ENCODE measurements at places on chromosomes 1 and 21. TPM values are rescaled to one million over a fixed set of nuclear protein-coding genes. Genes with fewer than 3 reads are reported as not detected.

Gene CFHR3
- total RNA-seq, result not detected

DNA sequence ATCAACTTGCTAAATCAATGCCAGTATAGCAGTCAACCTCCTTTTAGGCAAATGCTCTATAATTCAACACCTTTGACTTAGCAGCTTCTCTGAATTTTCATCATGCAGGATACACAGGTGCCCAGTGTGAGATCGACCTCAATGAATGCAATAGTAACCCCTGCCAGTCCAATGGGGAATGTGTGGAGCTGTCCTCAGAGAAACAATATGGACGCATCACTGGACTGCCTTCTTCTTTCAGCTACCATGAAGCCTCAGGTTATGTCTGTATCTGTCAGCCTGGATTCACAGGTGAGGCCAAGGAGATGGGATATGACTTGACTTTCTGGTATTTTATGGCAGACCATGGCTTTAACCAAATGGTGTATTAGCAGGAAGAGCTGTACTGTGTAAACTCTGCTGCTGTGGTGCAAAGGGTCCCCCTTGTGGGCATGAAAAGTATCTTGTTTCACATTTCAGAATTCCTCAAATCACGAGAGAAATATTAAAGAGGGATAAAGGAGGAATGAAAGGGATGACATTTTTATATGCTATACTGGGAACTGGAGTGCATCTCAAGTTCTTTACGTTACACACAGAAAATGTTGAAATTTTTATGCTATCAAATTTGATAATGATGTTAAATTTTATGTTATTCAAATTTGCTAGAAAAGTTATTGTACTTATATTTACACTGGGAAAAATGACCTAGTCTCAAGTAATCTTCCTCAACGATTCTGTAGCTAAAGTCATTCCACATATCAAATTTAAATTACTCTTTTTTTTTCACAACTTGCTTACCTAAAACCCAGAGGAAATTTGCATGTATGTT is 88.9 kb downstream of the CRB1 start:
- H3K27ac ChIP-seq, result no peak overlapping the region
- H3K27me3 ChIP-seq, result no peaks in the 10 kb centered on the region
- no peaks in the 10 kb centered on the region for H3K4me1 ChIP-seq

GRCh38 chr1:186618401-186619170 is 61.6 kb downstream of the PTGS2 start:
- no peaks in the 10 kb centered on the region for H3K27me3 ChIP-seq
- DNase-seq, result no peak
- H3K4me3 ChIP-seq, result no peak overlapping the region
- H3K36me3 ChIP-seq, result no peaks in the 10 kb centered on the region
- H3K27ac ChIP-seq, result peak overlapping the region; percentile 37
- no peaks in the 10 kb centered on the region for H3K4me1 ChIP-seq

DNA sequence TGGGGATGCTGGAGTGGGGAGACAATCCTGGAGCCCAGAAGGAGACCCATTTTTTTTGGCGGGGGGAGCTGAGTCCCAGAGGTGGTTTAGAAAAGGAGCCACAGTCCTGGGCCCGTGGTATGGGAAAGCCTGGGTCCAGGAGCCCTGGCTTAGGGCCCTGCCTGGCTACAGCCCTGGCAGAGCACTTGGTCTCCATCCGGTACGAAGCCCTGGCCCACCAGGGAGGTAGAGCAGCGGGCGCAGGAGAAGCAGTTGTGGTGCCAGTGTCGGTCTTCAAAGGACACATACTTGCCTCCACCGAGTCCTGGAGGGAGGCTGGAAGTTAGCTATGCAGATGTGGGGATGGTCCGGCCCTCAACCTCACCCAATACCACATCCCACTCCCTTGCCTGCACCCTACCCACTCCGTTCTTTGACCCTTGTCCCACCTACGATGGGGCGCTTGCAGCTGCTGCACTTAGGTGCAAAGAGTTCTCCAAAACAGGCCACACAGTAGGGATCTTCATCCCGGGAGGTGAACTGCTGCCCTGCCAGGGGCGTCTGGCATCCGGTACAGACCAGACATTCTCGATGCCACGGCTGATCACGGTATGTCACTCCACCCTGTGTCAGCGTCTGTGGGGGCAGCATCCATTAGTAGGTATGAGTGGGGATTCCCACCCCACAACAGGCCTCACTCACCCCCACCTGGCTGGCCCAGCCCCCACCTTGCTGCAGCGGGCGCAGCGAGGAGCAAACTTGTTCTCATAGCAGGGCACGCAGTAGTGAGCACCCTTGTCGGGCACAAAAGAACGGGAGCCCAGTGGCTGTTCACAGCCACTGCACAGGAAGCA is 7.7 kb upstream of the SF3A3 start:
- H3K27me3 ChIP-seq, result no peaks in the 10 kb centered on the region
- DNase-seq, result no peak
- H3K27ac ChIP-seq, result peak overlapping the region; percentile 39

DNA sequence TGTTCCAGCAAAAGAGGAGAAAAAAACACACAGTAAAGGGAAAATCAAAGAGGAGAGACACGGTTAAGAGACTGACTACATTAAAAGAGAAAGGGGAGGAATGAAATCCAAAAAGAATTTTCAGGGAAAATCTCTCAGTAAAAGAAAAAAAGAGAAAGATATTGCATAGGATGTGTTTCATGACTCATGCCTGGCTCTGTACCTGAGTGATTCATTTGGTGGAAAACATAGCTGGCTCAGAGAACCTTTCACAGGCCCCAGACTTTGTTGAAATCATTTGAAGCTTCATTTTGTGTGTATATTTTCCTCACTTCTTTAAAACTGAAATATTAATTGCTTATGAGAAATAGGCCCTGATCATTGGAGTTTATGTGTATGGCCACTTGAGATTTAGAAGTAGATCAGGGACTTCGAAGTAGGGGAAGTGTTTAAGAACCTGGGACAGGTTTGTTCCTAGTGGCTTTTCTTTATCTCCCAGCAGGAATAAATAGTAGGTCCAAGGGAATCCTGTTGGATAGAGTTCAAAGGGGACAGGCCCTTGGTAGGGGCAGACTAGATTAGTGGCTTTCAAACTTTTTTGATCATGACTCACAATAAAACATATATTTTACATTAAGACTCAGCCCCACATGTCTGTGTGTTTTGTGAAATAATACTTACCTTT is 239.1 kb upstream of the SGIP1 start:
- DNase-seq, result no peak
- no peak overlapping the region for H3K27ac ChIP-seq
- H3K4me3 ChIP-seq, result no peak overlapping the region
- peaks cover 14% of the 10 kb centered on the region for H3K4me1 ChIP-seq
- H3K36me3 ChIP-seq, result no peaks in the 10 kb centered on the region

- no peaks in the 10 kb centered on the region for H3K27me3 ChIP-seq
- no peaks in the 10 kb centered on the region for H3K36me3 ChIP-seq
- no peak overlapping the region for H3K4me3 ChIP-seq
- DNase-seq, result no peak
- H3K27ac ChIP-seq, result no peak overlapping the region
Observed at GRCh38 chr1:93324486-93325464, 20.9 kb upstream of the DR1 start.

DNA sequence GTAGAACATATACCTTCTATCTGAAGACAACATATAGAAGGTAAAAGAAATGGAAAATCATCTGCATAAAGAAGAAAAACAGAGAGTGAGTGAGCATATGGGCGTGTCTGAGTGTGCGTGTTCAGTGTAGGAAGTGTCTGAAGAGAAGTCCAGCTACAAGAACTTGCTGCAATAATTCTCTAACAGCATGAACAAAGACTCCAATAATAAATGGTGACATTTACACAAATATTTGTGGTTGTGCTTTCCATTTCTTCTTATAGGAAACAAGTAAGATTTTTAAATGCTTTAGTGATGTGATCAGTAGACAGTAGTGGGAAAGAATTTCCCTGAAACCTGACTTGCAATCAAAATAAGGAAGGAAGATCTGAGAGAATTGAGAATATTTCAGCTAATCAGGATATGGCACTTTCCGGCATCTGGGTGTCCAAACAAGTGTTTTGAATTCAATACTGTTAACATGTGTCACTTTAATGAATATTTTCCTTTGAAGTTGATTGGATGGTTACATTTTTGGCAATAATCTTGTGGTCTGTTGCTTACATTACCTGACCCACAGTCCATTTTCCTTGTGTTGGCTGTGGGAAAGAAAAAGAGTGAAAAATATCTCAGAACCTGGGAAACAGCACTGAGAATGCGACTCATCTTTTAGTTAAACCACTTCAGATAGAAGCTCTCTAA is 154.0 kb downstream of the TGFB2 start:
- H3K36me3 ChIP-seq, result no peaks in the 10 kb centered on the region
- no peak overlapping the region for H3K27ac ChIP-seq
- no peaks in the 10 kb centered on the region for H3K4me1 ChIP-seq
- no peak overlapping the region for H3K4me3 ChIP-seq
- no peak for DNase-seq
- no peaks in the 10 kb centered on the region for H3K27me3 ChIP-seq

DNA sequence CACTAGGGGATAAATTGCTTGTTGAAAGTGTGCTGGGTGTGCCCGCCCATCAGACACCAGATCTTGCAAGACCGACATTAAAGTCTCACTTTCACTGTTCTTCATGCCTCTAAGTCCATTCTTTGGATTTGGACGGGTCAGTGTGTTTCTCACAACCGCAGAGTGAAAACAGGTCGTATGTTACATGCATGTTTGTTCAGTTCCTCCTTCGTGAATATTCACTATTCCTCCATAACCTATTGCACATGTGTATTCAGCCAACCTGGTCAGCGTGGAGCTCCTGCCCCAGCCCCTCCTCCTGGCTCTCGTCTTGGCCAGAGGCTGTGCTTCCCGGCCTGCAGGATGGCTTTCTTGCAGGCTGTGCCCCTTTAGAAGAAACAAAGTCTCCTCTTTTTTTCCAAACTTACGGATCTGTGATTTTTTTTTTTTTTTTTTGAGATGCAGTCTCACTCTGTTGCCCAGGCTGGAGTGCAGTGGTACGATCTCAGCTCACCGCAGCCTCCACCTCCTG is 2.2 kb upstream of the KRTAP10-6 start:
- H3K4me3 ChIP-seq, result no peak overlapping the region
- H3K36me3 ChIP-seq, result no peaks in the 10 kb centered on the region
- no peaks in the 10 kb centered on the region for H3K4me1 ChIP-seq
- H3K27me3 ChIP-seq, result no peaks in the 10 kb centered on the region

Gene DPT
- total RNA-seq, result 14.1 TPM

DNA sequence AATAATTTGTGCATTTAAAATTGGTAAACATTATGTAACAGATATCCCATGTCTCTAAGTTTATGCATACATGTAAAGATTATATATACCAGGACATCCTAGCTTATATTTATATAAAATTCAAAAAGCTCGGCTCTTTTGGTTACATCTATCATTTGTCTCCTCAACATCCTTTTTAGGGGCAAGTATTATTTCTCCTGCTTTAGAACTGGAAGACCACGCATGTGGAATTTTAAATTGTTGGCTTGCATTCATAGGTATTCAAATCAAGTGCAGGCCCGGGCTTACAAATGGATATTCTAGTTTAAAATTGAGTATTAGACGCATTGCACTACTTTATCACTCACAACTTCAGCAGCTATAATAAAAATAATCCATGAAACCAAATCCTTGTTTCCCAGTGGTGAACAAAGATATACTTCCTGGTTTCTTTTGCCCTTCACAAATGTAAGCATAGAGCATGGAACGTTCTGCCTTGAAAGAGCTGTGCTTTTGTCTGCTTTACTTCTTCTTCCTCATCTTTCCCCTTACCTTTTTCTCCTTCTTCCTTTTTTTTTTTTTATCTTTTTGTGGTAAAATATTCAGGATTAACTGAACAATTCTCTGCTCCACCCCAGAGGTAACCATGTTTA is 57.1 kb downstream of the DDAH1 start:
- no peak for DNase-seq
- H3K4me3 ChIP-seq, result peak overlapping the region; percentile 10
- H3K36me3 ChIP-seq, result no peaks in the 10 kb centered on the region
- H3K4me1 ChIP-seq, result peaks cover 16% of the 10 kb centered on the region
- H3K27me3 ChIP-seq, result no peaks in the 10 kb centered on the region

Gene LEMD1
- 0.32 TPM for total RNA-seq

Gene SLC30A7
- total RNA-seq, result 17.6 TPM

Gene CELA3B
- total RNA-seq, result 21,242 TPM

- no peak for DNase-seq
- H3K4me3 ChIP-seq, result no peak overlapping the region
- H3K27me3 ChIP-seq, result no peaks in the 10 kb centered on the region
- no peak overlapping the region for H3K27ac ChIP-seq
- H3K36me3 ChIP-seq, result no peaks in the 10 kb centered on the region
- no peaks in the 10 kb centered on the region for H3K4me1 ChIP-seq
Observed at GRCh38 chr1:107405236-107405635, 264.4 kb downstream of the NTNG1 start.

Gene ASTN1
- total RNA-seq, result 0.28 TPM

DNA sequence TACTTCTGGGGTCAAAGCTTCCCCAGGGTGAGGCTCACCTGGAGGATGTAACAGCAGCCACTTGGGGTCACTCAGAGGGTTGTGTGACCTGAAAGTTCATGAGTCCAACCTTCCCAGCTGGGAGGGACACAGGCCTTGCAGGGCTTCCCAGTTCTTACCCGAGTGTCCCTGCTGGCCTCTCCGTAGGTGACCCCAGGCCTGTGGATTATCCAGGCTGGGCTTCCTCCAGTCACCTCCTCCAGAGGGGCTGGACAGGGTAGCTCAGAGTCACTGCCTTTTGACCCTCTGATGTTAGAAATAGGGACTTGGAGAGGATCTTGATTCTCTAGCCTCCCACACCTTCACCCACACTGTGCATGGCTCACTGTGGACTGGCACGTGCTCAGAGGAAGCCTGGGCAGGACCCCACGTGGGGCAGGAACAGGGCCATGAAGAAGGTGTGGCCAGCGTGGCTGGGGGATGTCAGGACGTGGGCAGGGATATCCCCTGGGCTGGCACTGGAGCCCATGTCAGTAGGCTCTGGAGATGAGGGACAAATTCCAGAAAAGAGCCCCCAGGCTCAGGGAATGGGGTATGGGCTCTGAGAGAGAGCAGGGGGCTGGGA is 131.8 kb downstream of the ACTL8 start:
- H3K4me1 ChIP-seq, result peaks cover 4% of the 10 kb centered on the region
- H3K36me3 ChIP-seq, result no peaks in the 10 kb centered on the region
- peaks cover 6% of the 10 kb centered on the region for H3K27me3 ChIP-seq
- no peak for DNase-seq
- H3K4me3 ChIP-seq, result no peak overlapping the region

Gene KANK4
- total RNA-seq, result 10.9 TPM

DNA sequence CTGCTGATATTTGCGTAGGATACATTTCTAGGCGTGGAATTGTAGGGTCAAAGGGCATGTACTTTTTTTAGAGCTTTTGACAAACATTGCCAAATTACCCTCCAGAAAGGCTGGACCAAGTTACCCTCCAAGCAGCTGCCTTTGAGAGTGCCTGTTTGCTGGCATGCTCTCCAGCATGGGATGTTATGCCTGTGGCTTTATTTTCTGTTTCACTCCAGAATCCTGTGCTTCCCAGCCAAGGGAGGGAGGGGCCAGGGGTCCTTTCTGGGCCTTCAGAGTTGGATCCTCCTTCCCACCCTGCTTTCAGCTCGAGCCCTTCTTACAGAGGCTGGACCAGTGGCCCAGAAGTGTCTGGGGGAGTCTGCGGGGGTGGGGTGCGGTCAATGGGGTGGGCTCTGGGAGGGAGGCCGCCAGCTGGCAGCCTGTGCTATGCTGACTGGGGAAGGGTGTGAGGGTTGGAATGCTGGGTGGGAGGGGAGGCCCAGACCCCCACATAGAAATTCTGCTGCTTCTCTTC is 81.2 kb downstream of the EPHB2 start:
- no peak for DNase-seq
- no peak overlapping the region for H3K4me3 ChIP-seq
- peaks cover 8% of the 10 kb centered on the region for H3K4me1 ChIP-seq
- H3K27ac ChIP-seq, result no peak overlapping the region
- H3K36me3 ChIP-seq, result no peaks in the 10 kb centered on the region
- no peaks in the 10 kb centered on the region for H3K27me3 ChIP-seq

- H3K36me3 ChIP-seq, result no peaks in the 10 kb centered on the region
- no peak overlapping the region for H3K4me3 ChIP-seq
- no peaks in the 10 kb centered on the region for H3K4me1 ChIP-seq
Observed at GRCh38 chr1:170481000-170481399, 51.0 kb upstream of the GORAB start.

Measured in pancreas (tissue), 10 donors.